ENCODE measurements at places on chromosomes 5 and 9.

DNA sequence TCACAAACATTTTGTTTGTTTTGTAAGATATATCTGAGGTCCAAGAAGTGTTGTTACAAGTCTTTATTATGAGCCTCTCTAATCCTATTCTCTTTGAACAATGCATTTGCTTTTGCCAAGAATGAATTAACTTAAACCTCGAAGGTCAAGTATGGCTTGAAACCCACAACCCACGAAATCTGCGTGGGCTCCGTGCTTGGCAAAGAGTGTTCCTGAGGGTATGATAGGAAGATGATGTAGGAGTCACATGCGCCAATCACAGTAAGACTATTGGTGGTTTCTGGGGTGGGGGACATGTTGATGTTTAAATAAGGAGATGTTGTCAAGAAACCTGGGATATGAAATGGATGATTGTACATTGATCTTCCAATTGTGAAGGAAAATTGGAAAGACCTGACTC, 330.8 kb upstream of the RFX3 start:
- no peak overlapping the region for H3K27ac ChIP-seq
- DNase-seq, result no peak
- H3K36me3 ChIP-seq, result peaks cover 9% of the 10 kb centered on the region
- H3K4me1 ChIP-seq, result peaks cover 3% of the 10 kb centered on the region
- no peak overlapping the region for H3K4me3 ChIP-seq

DNA sequence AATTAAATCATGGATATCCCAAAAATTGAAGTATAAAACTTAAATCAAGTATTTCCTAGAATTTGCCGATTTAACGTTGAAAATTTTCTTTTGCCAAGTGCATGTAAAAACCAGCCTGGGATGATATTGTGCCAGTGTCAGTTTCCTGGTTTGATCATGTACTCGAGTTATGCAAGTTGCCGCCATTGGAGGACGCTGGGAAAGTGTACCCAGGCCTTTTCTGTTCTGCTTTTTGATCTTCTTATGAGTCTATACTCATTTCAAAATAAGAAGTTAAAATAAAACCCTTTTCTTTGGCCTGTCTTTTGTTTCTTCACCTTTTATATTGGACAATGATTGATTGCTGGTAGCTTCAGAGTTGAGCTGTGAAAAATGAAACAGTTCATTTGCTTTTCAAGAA, 93.1 kb upstream of the NFIL3 start:
- no peak for DNase-seq
- no peaks in the 10 kb centered on the region for H3K36me3 ChIP-seq
- H3K27me3 ChIP-seq, result no peaks in the 10 kb centered on the region
- H3K4me3 ChIP-seq, result no peak overlapping the region
- H3K4me1 ChIP-seq, result peaks cover 3% of the 10 kb centered on the region

DNA sequence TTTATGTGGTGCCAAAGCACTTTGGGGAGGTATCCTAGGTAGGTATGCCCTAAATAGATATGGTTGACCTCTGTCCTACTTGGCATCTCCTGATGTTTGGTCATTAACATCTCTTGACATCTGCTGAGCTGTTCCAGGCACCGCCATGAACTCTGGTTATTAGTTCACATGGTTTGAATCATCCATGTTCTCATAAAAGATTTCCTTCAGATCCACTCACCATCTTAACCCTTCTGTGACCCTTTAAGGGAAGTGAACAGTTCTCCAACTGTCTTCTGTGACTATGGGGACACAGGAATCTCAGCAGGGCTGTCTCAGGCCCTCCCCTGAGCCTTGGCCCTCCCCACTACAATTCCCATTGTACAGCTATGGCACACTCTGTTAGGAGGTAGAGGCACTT, 167.7 kb downstream of the CDH6 start:
- no peaks in the 10 kb centered on the region for H3K27me3 ChIP-seq
- H3K4me1 ChIP-seq, result no peaks in the 10 kb centered on the region
- no peaks in the 10 kb centered on the region for H3K36me3 ChIP-seq
- no peak overlapping the region for H3K4me3 ChIP-seq
- no peak overlapping the region for H3K27ac ChIP-seq
- no peak for DNase-seq

DNA sequence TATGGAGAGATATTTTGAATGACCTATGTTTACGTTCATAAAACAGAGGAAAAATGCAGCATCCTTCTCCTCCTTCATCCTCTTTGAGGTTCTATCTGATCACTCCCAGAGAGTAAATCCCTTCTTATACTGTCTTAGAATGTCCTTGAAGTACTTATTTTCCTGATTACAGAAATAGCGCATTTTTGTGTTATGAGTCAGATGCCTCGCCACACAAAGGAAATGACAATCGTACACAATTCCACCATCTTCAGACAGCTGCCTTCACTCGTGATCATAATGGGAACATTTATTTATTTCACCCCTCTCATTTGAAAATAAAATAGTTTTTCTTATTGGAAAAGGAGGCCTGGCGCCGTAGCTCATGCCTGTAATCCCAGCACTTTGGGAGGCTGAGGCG, 2.4 kb upstream of the GLT6D1 start:
- H3K36me3 ChIP-seq, result no peaks in the 10 kb centered on the region
- H3K4me3 ChIP-seq, result no peak overlapping the region
- H3K27me3 ChIP-seq, result no peaks in the 10 kb centered on the region

DNA sequence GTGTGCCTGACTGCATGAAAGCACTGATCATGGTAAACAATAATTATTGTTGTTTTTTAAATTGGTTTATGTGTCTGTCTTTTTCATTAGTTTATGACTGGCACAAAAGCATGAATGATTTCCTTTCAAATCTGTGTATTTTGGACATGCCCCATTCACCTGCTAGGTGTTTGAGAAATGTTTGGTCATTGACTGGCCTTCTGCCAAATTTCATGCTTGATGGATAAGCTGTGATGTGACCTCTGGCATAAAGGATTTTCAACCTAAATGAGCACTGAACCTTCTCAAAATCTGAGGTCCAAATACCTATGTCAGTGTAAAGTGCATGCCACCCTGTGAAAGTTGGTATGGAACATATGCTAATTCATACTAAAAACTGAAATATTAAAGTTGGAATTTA, 204.5 kb downstream of the BRINP1 start:
- H3K4me3 ChIP-seq, result no peak overlapping the region
- no peaks in the 10 kb centered on the region for H3K27me3 ChIP-seq
- peaks cover 1% of the 10 kb centered on the region for H3K4me1 ChIP-seq
- no peak for DNase-seq

GRCh38 chr9:73270967-73271721, 119.5 kb downstream of the ANXA1 start:
- no peak overlapping the region for H3K27ac ChIP-seq
- no peak overlapping the region for H3K4me3 ChIP-seq
- no peaks in the 10 kb centered on the region for H3K36me3 ChIP-seq
- H3K4me1 ChIP-seq, result no peaks in the 10 kb centered on the region

DNA sequence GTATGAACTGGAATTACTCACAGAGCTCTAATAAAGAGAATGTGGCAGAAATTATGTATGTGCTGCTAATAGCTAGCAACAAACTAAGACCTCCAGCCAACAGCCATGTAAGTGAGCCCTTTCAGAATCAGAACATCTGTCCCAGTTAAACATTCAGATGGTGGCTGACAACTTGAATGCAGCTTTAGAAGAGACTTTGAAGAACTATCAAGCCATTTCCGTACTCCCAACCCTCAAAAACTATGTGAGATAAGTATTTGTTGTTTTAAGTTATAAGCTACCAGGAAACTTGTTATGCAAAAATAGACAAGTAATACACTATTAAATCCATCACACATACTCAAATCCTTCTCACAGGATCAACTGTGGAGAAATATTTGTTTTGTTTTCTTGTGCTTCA, 205.2 kb upstream of the EDIL3 start:
- no peaks in the 10 kb centered on the region for H3K27me3 ChIP-seq
- no peak overlapping the region for H3K27ac ChIP-seq
- no peak overlapping the region for H3K4me3 ChIP-seq
- no peak for DNase-seq
- H3K4me1 ChIP-seq, result no peaks in the 10 kb centered on the region

DNA sequence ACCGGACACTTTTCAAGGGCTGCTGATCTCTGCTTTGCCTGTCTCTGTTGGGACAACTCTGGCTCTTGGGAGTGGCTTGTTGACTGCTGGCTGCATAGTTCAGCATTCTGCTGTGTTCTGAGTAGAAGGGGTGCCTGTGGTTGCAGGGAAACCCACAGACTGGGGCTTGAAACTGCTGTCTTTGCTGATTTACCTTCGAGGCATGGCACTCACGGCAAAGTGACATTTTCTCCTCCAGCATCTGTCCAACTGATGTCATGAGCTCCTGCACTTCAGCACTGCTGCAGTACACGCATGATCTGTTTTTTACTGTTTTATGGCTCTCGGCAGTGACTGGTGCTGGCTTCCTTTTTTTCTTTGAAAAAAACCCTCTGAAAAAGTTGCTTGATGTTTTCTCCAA, 69.2 kb downstream of the SPATA31D1 start:
- H3K27ac ChIP-seq, result no peak overlapping the region
- H3K4me1 ChIP-seq, result no peaks in the 10 kb centered on the region
- DNase-seq, result no peak
- no peaks in the 10 kb centered on the region for H3K27me3 ChIP-seq

DNA sequence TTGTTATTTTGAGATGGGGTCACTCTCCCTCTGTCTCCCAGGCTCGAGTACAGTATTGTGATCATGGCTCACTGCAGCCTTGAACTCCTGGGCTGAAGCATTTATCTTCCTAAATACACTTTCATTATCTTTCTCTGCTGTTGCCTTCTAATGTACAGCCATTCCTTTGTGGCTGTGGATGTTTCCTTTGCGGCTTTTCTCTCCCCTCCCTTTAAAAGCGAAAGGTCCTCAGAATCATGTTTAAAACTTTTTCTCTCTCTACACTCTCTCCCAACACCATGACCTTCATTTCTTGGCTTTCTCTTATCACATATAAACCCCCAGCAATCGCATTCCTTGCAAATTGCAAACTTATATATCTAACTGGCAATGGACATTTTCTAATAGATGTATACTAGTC, 1.6 kb downstream of the IFNA2 start:
- H3K36me3 ChIP-seq, result no peaks in the 10 kb centered on the region
- no peak overlapping the region for H3K4me3 ChIP-seq
- no peaks in the 10 kb centered on the region for H3K27me3 ChIP-seq
- DNase-seq, result no peak
